ENCODE measurements at places on chromosomes 6 and 20.
A peak's percentile ranks its signal among the peaks of the same experiment; 100 is the strongest.

DNA sequence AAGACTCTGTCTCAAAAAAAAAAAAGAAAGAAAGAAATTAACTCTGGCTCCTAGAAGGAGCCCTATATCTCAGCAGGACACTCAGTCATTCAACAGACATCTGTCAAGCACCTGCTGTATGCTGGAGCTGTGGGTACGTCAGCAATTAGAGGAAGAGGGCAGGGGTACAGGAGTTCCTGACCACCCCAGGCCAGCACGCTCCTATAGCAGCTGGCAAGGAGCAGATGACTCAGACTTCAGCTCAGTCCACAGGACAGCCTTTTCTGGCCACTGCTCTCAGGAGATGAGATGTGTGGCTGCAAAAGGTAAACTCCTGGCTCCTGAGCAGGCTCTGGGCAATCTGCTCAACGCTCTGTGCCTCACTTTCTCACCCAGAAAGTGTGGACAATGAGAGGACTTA lies 1.7 kb upstream of the RTEL1 start:
- no peak for DNase-seq

DNA sequence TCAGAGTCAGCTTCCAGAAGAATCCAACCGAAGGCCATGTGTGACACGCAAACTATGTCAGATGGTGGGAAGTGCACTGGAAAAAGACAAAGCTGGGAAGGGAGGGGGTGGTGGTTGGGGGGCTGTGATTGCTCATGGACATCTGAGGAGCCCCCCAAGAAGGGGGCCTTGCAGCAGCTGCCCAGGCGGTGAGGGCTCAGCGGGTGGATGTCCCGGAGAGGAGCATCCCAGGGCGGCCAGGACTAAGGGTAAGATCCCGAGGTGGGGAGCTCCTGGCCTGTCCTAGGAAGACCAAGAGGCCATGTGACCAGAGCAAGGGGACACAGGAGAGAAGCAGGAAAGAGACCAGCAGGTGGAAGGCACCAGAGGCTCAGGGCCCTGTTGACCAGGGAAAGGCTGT lies 299.5 kb downstream of the PREX1 start:
- DNase-seq, result no peak

GRCh38 chr6:145630598-145630997 lies 104.7 kb downstream of the EPM2A start:
- DNase-seq, result no peak

DNA sequence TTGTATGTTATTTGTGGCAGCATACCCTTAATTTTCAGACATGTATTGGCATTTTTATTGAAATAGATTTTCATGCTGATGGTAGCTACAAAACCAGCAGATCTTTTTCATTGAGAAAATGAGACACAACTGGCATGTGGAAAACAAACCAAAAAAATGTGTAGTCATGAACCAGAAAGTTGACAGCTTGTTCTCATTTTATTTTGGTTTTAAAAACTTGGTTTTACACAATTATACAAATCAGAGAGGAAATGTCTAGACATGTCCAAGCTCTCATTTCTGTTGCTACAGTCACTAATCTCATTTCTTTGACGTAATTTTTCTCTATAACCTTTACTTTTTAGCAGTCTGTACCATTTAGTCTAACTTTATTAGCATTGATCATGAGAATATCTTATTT lies 85.4 kb downstream of the GRIK2 start:
- DNase-seq, result no peak

DNA sequence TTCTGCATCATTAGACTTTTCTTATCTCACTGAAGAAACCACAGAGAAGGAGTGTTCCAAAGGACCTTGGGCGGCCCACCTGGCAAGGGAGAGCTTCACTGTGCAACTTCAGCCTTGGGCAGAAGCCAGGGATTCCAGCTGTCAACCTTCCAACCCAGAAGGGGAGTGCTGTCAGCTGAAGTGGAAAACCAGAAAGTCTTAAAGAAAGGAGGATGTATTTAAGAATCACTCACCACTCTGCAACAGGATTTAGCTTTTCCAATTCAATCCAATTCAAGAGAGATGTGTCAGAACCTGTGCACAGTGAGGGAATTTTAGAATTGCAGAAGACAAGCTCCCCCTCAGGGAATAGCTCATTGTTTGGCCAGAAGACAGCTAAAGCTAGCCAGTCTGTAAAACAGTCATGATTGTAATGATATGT lies 553.7 kb downstream of the CD83 start:
- no peak for DNase-seq

DNA sequence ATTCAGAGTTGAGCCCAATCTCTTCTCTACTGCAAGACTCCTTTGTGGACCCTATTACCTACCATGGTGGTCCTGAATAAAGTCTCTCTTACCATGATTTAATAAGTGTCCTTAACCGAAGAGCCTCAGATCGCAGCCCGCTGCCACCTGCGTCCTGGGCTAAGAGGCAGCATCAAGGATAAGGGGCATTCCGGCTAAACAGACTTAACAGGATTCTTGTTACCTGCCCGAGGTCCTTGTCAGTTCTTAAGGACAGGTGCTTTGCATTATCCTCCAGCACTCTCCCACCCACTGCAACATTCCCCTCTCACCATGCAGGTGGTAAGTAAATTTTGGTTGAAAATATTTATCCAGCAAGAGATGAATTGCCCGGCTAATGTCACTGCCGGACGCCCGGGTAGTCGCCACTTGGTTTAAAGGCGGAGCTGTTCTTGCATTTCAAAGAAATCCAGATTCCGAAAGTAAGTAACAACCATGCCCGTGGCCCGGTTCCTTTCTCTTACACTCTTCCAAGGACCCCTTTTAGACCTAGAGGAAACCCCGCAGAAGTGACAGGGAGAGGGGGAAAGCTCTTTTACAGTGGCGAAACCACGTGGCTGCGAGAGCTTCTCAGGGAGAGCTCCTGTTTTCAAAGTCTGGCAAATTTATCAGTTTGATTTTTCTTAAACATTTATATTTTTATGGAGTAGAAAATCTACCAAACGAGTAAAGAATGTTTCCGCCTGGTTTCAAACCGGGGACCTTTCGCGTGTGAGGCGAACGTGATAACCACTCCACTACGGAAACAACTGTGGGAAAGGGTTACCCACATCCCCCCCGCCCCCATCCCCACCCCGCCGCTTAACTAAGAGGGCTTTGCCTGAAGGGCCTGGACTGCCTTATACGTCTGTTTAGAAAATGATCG lies 41.9 kb upstream of the PRSS16 start:
- DNase-seq, result no peak

DNA sequence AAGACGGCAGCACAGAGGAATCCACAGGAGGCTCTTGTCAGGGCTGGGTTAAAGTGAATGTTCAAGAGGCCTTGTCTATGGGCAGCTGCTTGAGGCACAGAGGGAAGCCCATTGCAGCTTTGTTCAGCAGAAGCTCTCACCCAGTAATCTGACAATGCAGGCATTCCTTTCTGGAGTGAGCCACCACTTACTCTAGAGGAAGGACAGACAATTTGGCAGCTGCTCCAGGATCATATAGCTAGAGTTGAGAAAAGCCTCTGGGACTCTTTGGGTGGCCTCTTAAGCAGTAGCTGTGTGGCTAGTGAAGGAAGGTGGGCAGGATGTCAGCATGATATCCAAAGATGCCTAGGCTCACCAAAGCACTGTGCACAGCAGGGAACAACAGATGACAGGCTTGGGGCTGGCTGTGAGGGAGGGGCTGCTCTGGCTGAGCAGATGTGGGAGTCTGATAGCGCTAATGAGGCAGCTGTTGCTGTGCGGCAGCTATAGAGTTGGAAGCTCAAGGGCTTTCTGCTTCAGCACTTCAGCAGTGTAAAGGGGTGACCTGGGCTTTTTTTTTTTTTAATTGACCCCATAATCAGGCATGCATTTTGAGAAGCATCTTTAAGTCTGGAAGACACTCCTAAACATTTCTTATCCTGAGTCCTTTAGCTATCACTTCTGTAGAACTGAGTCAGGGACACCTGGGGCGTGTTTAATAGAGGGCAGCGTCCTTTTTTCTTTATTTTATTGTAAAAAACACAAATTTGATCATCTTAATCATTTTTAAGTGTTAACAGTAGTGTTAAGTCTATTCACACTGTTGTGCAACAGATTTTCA lies 27.2 kb downstream of the CMTR1 start:
- DNase-seq, result no peak

- DNase-seq, result no peak
Observed at GRCh38 chr20:51457533-51457932, 85.0 kb downstream of the NFATC2 start.

GRCh38 chr6:6406715-6407070 lies 86.2 kb upstream of the F13A1 start:
- no peak for DNase-seq

DNA sequence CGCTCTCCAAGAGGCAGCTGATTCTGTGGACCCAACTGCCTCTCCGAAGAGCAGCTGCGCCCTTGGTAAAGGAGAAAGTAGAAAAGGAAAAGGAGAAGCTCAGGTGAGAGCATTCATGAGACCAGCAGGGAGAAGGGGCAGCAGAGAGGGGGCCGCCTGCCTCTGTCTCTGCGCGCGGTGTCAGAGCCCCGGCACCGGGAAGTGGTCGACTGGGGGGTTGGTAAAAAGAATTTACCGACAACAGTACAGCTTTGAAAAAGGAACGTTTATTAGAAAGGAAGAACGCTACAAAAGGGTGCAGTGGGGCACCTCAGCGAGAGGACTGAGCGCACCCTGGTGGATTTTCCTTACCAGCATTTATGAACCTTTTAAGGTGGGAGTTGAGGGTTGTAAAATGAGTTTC lies 61.9 kb downstream of the GPR6 start:
- DNase-seq, result peak; percentile 5

- DNase-seq, result no peak
Observed at GRCh38 chr6:130188207-130188899, 34.4 kb downstream of the SAMD3 start.

DNA sequence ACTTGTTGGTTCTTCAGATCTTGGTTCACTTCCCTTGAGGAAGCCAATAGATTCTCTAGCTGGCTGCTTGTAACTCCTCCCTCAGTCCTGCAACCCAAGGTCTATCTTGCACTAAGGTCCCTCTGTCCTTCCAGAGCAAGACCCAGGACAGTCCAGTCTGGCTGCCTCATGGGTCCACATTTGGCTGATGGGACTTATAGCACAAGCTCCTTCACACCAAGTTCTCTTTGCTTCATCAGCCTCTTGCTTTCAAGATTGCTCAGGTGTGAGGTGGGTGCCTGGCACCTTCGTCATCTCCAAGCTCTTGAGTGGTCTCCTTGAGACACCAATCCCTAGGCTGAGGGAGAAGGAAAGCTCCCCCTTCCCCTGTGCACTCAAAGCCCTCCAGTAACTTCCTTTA lies 28.3 kb downstream of the NSFL1C start:
- no peak for DNase-seq

DNA sequence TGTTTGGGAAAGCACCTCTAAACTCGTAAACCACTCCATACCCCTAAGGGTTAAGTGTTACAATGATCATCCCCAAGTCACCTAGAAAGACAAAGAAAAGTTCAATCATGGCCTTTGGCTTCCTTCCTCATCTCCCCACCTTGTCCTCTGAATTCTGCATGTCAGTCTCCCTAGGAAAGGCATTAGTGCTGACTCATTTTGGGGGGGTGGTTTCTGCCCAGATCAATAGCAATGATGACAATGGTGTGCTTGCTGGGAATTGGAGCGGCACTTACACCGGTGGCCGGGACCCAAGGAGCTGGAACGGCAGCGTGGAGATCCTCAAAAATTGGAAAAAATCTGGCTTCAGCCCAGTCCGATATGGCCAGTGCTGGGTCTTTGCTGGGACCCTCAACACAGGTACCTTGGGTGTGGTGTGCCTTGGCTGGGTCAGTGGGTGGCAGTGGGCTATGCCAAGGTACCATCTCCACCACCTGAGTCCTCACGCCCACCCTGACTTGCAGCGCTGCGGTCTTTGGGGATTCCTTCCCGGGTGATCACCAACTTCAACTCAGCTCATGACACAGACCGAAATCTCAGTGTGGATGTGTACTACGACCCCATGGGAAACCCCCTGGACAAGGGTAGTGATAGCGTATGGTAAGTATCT lies 21.2 kb downstream of the TGM3 start:
- DNase-seq, result no peak

DNA sequence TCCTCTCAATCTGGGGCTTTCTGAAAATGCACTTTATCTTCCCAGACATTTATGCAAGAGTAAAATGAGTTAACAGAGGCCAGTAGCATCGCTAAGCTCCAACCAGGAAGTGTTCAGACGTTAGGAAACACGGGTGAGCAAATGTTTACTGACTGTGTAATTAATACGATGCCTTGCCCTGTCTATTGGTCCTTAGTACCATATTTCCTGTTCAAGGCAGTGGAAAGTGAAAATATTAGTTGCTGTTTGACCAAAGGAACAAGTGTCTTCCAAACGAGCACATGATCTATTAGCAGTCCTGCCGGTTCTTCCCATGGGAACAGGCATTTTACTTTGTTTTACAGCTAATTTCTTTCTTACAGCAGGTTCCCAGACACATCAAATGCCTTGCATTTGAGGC lies 311.1 kb upstream of the JAG1 start:
- DNase-seq, result no peak

DNA sequence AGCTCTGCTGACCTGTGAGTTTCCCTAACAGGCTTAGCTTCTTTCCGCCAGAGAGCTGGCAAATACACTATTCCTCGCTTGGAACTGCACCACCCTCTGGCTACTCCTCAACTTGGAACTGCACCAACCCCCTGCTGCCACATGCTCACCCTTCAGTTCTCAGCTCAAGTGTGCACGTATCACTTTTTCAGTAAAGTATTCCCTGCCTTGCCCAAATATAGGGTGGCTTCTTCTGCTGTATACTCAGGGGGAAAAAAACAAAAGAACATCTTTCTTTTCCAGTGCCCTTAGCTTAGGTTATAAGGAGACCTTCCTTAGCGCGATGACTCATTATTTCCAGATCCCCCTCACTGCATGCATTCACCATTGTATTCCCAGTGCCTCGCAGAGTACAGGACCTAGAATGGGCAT lies 21.2 kb downstream of the GNAS-AS1 start:
- no peak for DNase-seq

- no peak for DNase-seq
Observed at GRCh38 chr6:168137024-168137423, 58.0 kb upstream of the FRMD1 start.

DNA sequence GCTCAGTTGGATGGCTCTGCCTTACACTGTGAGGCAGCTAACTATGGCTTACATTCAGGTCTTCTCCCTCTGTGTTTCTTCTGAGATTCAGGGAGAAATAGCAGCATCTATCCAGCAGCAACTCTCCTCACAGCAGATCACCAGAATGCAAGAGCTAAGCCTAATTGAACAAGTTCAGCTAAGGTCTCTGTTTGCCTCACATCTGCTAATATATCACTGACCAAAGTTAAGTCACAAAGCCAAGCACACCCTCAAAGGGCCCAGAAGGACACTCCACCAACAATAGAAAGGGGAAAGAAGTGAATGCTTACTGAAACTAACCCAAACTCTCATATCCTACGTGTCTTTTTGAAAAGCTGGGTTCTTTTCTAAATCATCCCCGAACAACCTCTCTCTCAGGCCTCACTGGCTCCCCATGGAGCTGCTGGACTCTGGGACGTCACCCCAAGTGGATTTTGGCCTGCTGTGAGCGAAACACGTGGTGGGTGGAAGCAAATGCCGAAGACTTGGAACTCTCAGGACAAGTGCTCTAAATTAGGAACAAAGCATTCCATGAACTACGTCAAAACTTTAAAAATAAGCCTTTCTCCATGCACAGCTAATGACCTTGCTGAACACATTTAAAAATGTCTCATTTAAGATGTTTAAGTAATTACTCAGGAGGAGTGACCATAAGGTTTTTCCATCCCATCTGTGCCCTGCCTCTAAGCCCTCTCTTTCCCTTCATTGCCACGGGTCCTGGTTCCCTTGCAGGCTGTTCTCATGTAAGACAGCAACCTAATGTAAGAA lies 167.5 kb upstream of the PLCB4 start:
- DNase-seq, result no peak

- no peak for DNase-seq
Observed at GRCh38 chr6:82364087-82365015, 734 bp downstream of the TPBG start.
